ENCODE measurements at places on chromosomes 16 and 17.

DNA sequence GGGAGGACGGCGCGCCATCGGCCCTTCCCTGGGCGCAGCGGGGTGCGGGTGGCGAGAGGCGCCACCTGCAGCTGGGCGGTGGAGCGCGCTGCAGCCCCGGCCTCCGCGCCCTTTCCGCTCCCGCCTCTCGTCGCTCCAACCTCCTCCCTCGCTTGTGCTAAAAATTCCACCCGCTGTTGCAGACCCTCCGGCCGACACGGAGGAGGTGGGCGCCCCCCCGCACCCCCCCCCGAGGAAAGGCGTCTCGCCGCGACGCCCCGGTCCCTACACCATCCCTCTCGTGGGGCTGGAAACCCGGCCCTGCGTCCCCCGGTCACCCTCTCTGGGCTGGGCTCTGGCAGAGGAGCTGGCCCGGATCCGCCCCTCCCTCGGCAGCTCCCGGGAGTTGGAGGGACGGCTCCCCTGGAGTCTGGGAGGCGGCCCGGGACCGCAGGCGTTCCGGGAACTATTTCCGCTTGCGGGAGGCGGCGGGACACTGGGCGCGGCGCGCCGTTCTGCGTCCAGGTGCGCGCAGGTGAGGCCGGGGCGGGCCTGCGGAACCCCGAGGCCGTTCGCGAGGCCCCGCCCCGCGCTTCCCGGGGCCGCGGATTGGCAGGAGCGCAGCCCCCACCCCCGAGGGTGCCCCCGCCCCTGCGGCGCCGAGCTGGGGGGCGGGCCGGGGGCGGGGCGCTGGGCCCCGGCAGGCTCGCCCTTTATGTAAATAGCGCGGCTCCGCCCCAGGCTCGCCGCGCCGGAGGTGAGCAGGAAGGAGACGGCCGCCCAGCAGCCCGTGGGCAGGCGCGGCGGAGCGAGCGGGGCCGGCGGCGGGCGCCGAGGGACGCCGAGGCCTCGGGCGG lies at the start of gene LLGL2:
Gene LLGL2, plus strand, starts transcription at position 728 of the 836 bp plus-strand sequence. CDS start 17,730 bp downstream, outside the sequence.
- peak; percentile 76 for DNase-seq

- DNase-seq: peak; percentile 45
Observed at GRCh38 chr16:27369806-27370205, 32.2 kb upstream of the IL21R start.

GRCh38 chr16:21565861-21566669 lies 33.3 kb upstream of the METTL9 start:
- DNase-seq: peak; percentile 30

DNA sequence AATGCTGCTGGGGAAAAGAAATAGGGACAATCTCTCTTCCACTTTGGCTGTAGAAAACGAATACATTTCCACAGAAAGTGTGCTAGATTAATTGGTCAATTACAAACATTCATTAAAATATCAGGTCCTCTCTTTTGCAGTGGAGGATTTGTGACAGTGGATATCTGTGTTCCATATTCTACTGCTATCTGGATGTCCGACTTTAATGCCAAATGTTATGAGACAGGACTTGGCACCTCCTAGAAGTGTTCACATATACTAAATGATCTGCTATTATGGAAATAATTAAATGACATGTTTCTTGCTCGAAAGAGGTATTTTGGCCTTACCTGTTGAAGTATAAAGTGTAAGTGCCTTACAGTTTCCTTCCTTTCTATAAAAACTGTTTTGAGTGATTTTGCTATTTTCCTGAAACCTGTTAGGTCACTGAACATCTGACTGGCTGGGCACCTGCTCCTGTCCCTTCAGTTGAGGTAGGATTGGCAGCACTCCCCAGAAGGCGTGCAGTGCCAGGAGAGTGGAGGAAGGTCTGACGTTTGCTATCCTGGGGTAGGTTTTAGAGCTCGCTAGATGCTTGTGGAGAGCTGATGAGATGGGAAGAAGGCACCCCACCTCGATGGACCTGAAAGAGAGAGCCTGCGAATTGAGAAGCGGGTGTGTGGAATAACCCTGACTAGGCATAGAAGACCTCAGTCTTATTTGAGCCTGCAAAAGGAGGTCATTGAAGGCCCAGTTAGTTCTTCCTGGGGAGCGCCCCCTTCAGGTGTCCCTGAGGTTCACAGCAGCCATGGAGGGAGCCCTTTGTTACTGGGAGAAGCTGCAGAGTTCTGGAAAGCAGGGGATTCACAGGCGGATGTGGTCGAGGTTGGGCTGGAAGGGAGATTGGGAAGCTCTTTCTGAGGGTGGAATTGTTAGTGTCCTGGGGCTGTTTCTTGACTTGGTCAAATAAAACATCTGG lies 159.4 kb upstream of the ZNF267 start:
- DNase-seq: peak; percentile 8

- DNase-seq: peak; percentile 75
Observed at GRCh38 chr17:71251951-71252350, 868.9 kb upstream of the SOX9 start.

GRCh38 chr17:45948498-45948880 lies 50.6 kb upstream of the STH start:
- DNase-seq: no peak
